Activated CD4-positive, alpha-beta T cell treated with anti-CD3 and anti-CD28 coated beads, Interleukin-2, amount 50 U/mL, for 4 hours (primary cell): ENCODE measurements at places on chromosomes 13 and 19.

DNA sequence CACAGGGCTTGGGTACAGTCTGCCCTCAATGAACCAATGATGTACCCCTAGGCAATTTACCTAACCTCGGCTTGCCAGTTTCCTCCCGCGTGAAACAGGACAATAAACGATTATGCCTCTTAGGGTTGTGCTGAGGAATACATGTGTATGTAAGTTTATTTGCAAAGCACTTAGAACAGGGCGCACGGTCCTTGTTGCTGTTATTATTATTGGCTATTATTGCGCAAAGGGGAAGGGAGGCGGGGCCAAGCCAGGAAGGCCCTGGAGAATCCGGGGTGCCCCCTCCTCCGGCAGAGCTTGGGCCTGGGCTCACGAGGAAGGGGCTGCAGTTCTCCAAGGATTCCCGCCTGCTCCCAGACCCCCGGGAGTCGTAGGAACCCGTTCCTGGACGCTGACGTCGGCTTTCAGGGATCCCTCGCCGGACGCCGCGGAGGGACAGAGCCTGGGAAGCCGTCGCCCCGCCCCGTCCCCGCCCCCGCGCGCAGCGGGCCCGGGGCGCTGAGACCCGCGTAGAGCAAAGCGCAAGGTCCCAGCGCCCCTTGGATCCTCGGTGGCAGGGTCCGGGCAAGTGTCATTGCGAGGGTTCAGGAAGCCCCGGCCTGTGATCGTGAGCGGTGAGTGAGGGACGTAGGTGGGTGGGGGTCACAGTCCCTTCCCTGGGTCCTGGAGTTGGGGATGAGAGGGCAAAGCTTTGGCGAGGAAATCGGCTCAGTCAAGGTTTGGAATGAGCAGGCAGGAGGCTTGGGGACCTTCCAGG, at the start of gene TMEM91:
TMEM91 (plus strand) TSS at position 293 of the 757 bp plus-strand sequence. CDS start 1,777 bp downstream, outside the sequence.
- no peak for DNase-seq

DNA sequence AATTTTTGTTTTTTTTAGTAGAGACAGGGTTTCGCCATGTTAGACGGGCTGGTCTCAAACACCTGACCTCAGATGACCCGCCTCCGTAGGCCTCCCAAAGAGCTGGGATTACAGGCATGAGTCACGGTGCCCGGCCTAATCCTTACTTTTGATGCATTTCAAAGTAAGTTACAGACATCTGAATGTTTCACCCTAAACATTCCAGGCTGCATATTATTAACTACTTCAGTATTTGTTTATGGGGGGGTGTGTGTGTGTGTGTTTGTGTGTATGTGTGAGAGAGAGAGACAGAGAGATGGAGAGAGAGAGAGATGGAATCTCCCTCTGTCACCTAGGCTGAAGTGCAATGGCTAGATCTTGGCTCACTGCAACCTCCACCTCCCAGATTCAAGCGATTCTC, 13.1 kb downstream of the SULT2B1 start:
- no peak for DNase-seq

DNA sequence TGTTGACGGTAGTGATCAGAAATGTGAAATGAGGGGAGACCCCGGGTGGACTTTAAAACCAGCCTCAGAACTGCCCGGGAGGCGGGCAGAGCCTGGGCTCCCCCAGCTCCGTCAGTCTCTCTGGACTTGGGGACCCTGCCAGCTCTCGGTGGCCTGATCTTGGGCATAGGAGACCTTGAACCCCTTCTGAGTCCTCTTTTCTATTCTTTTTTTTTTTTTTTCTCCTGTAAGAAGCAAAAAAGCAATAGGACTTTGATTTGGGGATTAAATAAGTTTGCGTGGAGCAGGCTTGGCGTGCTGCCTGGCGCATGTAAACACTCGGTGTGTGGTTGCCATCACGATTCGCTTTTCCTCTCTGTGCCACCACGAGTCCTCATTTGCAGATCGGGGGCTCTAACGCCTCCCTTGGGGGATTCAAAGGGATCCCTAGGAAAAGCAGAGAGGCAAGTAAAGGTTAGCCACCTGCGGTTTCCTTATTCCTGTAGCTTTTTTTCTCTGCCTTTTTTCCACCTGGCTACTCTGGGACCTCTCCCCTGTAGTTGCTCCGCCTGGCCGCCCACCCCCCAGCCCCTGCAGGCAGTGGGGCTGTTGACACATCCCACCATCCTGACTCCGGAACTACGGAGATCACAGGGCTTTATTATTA, 1.3 kb downstream of the SAFB start:
- DNase-seq = no peak

DNA sequence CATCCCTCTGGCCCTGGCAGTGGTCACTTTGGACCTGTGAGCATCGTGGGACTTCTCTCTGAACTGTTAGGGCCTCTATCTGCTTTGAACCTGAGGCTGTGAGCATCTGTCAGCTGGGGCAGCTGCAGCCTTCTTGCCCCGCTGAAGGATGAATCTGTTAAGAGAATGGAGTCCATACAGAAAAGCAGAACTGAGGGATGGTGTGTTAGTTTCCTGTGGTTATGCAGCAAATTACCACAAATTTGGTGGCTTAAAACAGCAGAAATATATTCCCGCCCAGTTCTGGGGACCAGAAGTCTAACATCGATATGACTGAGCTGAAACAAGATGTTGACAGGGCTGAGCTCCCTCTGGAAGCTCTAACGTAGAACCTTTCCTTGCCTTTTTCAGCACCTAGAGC, 1.6 kb upstream of the ZNF497 start:
- no peak for DNase-seq

DNA sequence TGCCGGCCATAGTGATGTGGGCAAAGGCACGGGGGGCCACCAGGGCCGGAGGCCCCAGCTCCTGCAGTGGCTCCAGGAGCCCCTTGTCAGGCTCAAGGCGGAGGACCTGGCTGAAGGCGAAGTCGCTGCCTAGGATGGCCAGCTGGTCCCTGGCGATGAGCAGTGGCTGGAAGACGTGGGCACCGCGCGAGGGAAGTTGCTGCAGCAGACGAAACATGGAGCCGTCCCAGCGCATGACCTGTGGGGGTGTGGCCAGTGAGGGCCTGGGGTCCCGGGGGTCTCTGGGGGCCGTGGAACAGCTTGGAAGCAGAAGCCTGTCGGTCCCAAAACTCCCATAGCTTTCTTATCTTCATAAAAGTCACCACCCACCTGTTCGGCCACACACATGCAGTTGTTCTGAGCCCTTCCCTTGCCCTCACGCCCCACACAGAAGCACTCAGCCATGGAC, 9.6 kb downstream of the LGI4 start:
- DNase-seq = no peak

DNA sequence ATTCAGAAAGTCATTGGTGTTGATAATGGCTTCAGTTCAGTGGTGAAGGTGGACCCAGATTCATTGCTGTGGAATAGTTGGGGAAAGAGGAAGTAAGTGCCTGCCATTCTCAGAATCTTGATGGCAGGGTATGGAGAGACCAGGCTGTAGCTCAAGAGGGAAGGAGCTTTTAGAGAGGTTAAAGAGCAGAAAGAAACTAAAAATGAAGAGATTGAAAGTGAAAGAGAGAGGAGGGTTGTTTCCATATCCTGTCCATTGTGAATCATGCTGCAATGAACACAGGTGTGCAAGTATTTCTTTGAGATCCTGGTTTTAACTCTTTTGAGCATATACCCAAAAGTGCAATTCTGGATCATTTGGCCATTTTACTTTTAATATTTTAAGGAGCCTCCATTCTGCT, 12.5 kb downstream of the GJB6 start:
- no peak for DNase-seq

DNA sequence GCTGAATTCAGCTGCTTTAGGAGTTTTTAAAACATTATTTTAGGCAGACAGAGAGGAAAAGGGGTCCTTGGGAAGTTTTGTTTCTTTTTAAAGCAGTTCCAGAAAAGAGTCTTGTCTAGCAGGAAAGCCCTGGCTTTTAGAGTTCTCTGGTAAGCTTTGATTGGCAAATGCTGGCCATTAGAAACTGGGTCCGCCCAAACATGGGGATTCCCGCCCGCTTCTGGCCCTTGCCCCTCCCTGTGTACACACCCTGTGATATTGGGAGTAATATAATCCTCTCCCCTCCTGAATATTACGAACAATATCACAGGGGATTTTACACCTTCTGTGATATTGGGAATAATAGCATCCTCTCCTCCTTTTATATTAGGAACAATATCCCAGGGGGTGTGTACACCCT, 58.9 kb downstream of the ERICH4 start:
- no peak for DNase-seq
